Activated CD4-positive, alpha-beta T cell treated with anti-CD3 and anti-CD28 coated beads, Interleukin-2, amount 50 U/mL, for 1 hour (primary cell): ENCODE measurements at places on chromosomes 6 and 20.

DNA sequence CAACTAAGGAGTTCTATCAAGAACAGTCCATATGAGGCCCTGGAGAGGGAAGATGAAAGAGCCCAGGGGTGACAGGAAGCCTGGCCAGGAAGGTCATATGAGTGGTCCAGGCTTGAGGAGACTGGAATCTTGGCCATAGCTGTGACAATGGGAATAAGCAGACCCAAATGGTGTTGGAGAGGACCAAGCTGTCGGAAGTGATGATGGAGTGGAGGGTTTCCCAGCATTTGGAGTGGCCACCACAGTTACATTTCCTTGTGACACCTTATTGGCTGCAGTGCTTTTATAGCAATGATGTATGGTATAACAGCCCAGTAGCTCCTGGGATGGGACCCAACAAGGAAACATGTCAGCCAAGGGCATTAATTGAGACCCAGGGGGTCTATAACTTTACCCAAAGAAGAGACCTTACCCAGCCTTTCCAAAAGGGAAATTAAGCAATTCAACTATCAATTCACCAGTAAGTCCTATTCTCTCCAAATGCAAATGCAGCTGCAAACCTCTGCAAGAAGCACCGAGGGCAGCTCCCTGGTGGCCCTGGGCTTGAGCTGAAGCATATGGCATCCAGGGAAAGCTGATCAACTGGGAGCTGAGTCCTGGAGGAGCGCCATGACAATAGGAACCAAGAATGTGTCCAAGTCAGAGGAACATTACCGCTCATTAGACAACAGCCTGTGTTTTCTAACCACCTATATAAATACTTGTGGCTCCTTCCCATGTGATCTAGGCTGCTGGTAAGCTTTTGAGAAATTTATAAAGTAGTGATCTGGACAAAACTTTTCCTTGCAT, 219.4 kb downstream of the SOD2 start:
- no peak for DNase-seq

GRCh38 chr6:149436647-149437046, 36.6 kb downstream of the SUMO4 start:
- no peak for DNase-seq

DNA sequence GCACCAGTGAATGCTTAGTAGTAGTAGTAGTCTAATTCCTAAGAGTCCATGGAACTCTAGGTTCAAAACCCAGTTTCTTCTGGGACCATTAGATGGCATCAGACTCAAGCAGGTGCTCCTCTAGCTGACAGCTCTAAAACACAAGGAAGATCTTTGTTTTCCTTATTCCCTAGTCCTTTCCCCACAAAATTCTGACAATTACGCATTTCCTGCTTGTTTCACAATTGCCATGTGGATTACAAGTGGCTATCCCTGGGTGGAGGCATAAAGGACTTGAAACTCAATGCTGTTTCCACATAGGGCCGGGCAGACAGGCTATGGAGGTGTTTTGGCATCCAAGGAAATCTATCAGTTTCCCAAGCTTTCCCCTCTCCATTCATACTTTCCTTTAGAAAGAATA, 9.2 kb upstream of the HLA-DOB start:
- DNase-seq = no peak

DNA sequence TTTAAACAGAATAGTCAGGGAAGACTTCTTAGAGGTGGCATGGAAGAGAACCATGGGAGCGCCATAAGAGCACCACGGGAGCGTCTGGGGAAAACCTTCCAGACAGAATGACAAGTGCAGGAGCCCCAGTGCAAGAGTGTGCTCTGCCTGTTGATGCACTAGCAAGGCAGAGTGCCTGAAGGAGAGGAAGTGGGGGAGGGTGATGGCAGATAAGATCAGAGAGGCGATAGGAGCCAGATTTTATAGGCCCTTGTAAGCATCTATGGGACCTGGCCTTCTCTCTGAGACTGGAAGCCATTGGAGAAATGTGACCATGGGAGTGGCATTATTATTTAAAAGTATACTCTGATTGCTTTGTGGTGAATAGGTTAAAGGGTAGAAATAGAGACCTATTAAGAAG, 13.1 kb downstream of the FUCA2 start:
- no peak for DNase-seq

- no peak for DNase-seq
Measured at GRCh38 chr6:76420094-76420493, 347.6 kb upstream of the IMPG1 start.

DNA sequence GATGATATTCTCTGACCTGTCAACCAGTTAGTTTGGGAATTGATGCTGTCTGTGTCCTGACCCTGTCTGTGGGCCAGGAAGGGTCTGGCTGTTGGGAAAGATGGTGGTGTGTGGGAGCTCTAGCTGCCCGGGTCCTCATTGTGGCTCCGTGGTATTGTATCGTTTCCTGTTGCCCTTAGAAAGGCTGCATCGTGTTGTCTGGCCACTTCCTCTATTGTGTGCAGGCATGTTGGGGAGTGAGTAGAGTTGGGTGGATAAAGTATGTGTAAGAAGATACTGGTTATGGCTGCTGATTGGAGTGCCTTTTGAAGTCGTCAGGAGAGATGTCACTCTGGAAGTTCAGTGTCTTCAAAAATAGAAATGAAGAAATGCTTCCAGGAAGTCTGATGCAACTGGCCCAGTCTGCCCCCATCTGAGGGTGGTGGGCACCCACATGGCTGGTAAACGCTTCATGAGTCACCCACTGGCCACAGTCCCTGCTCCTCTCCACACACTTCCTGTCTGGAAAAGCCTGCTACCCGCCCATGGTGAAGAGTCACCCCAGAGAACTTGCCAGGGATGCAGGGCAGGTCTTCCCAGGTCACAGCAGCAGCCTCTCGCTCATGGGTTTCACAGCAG, 27.9 kb downstream of the PPARD start:
- peak; percentile 18 for DNase-seq

DNA sequence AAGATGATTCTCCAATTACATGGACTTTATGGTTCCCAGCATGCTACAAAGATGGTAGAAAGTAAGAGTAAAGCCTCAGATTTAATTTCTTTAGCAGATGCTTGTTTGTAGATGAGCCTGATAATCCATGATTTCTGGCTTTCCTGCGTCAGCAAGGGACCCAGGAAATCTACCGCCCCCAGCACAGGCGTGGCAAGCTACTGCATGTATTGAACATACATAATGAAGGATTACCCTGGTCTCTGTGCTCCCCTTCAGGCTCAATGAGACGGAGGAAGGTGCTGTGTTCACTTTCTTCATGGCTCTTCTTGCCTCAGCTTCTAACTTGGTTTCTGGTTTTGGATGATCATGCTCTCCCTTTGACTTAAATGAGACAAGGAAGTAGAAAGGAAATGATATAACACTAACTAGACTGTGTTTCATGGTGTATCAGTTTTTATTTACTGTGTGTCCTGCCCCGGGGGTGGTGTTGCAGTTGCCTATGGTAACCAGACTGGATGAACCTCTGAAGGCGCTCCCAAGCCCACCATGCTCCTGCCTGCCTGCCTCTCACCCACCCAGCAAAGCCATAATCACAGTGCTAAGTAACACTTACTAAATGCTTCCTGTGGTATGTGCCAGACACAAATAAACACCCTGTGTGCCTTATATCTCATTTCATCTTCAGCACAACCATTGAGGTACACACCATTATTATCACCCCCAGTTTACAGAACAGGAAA, 17.9 kb downstream of the GCM1 start:
- no peak for DNase-seq
